ENCODE measurements at places on chromosomes 6 and 20.

- no peak for DNase-seq
These were observed 5.5 kb downstream of the TCF21 start for GRCh38 chr6:133894369-133894768.

DNA sequence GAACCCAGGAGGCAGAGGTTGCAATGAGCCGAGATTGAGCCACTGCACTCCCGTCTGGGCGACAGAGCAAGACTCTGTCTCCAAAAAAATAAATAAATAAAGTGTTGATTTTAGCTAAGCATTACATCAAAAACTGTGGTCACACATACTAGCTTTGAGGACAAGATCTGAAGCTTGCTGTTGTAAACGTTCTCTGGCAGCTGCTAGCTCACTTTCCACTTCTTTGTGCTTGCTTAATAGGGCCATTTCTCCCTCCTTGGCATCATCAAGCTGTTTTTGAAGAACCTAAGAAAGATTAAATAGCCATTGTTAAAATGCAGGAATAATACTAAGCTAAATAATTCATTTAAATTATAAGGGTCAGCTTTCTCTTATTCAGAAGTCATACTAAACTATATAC is 55.7 kb downstream of the FAM184A start:
- no peak for DNase-seq

DNA sequence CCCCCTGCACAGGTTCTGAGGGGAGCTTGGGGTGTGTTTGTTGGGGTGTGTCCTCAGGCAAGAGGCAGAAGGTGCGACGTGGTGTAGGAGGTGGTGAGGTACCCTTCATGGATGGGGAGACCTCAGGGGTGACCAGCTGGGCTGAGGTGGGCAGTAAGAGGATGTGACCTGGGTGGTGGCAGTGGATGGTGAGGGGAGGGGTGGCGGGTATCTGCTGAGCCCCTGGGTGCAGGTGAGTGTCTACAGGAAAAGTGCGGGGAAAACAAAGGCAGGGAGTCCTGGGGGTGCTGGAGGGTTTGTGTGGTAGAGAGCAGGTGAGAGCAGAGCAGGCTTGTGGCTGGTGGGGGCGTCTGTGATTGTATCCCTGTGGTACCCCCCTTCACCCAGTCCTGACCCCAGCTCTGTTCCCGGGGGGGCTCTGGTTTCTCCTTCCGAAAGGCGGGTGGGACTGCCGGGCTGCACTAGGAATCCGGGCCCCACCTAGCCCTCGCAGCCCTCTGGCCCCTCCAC is 631 bp downstream of the RAET1L start:
- no peak for DNase-seq

GRCh38 chr6:33945931-33946330 is 142.1 kb upstream of the MLN start:
- DNase-seq: no peak

DNA sequence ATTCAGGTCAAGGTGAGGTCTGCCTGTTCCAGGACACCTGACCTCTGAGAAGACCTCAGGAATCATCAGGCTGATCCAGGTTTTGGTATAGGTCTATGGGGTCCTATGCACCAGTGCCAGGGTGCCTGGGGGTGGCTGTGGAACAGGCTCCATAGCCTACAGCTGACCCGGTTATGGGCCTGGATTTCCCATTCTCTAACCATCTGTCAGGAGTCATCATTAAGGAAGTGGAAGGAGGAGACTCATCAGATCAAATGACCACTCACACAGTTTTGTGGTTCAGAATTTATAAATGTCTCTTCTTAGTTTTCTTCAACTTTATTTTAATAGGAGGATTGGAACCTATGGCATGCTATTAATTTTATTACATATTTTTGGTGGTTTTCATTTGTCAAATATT is 14.8 kb downstream of the PLA2G7 start:
- no peak for DNase-seq

DNA sequence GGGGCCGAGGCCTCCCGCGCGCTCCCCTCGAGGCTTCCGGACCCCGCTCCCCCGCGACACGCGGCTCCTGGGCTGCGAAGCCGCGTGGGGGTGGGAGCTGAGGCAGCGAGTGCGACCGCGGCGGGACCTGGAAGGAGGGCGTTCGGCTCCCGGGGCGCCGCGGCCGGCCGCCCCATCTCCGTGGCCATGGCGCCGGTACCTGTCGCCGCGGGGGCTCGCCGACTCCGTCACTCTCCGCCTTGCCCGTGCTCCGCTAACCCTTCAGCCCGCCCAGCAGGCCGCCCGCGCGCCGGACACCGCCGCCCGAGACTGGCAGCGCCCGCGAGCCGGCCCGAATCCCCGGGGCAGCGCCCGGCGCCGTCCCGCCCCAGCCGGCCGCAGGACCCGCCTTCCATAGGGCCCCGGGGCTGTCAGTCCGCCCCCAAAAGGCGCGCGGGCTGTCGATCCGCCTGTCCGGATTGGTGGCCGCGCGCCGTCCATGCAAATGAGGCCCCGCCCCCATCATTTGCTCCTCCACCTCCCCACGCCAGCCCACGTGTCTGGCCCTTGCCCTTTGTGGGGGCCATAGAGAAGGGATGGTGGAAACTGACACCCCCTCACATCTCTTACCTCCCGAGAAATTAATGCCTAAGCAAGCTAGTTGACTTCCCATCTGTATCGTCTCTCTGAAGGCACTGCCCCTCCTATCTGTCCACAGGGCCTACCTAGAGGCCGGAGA is at the start of gene FKBP5:
Gene FKBP5, minus strand, starts transcription at position 311 of the 718 bp plus-strand sequence. CDS start 46,091 bp downstream, outside the sequence.
- DNase-seq: peak; percentile 92

DNA sequence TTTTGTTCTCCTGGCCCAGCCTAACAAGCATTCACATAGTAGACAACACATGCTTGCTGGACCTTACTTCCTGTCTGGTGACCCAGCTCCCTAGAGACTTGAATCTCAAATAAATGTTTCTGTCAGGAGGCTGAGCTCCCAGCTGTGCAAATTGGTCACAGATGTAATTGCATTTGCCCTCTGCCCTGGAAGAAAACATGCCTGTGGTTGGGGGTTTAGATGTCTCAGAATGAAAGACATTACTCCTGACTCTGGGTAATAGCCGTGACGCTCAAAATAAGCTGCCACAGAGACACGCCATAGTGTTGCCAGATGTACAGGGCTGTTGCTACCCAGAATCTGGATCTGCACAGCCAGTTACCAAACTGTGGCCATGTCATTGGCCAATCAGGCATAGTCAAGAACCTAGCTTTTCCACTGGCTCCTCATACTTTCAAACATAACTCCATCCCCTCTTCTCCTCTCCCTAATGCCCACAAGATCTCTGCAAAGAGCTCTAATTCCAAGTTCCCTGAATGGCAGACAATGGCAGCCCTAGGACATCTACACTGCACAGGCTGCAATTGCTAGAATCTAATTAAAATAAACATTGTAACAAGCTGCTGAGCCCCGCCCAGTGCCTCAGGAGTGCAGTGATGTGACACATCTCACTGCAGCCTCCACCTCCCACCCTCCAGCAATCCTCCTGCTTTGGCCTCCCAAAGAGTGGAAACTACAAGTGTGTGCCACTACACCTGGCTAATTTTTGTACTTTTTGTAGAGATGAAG is 32.8 kb upstream of the GMPR start:
- peak; percentile 48 for DNase-seq

- peak; percentile 31 for DNase-seq
These were observed 3.2 kb upstream of the KIAA0408 start for GRCh38 chr6:127462376-127462775.

DNA sequence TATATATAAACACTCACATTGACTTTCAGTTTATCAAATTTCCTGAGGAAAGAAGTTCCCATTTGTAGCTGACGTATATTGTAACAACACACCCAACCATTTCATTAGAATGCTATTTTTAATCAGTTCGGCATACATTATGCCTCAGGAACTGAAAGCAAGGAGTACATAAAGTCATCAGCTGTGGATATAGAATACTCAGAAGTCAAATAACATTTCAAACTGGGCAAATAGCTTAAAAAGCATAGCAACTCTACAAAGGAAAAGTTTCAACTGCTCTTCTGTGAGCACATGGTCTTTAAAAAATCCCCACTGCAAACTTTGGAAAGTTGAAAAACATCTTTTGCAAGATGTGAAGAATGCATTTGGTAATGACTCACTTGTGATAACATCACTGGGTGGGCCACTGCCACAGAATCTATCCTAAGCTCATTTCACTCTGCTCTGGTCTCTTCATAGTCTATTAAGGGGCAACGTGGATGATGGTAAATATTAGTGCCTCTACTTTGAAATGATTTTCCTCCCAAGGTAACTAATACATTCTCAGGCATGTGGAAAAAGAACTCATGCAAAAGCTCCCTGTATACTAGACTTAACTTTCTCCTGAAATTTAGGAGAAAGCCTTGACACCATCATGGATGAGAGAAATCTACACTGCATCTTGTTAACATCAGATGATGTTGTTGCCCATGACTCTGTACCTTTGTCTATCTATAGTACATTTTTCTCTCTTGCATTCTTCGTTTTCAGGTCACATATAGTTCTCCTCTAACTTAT is 49.2 kb downstream of the FYN start:
- DNase-seq: peak; percentile 79

DNA sequence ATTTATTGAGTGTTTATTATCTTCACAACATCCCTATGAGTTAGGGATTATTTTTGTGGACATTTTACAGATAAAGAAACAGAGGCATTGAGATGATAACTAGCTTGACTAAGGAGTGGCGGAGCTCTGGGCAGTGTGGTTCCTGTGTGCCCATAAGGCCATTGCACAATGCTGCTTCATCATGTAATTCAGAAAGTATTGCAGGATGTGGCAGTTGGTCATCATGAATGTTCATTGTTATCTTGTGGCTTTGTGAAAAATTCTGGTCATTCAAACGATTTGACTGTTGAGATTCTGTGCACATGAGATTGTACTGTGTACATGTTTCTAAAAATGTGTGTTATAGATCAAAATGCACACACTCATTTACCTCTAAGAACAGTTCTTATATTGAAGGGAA is 150.8 kb downstream of the ESR1 start:
- DNase-seq: peak; percentile 85

- DNase-seq: no peak
These were observed 5.1 kb downstream of the KIAA1755 start for GRCh38 chr20:38255393-38255792.

DNA sequence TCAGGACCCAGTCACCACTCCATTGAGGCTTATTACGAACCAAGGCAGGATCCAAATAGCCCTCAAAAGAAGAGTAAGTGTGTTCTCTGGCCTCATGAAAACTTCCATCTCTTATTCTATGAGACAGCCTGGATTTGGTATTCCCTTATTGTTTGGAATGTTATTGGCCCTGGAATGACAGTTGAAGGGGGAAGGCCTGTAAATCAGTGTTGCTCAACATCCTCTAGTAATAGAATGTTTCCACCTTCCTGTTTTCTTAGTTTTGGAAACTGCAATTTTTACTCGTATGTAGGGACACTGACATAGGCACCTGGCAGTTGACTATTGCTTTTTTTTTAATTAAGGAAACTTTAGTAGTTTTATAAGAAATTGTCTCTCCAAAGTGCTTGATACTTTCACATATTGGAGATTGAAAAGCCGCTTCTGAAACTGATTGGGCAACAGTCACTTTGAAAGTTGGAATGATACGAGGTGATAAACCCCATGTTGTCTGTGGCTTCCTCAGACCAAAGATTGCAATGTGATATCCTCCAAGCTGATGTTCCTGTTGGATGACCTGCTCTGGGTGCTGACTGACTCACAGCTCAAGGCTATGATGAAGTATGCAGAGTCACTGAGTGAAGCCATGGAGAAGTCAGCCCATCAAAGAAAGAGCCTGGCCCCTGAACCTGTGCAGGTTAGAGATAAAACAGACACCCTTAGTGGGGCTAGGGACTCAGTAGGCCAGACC is 43.1 kb downstream of the BLTP3A start:
- peak; percentile 80 for DNase-seq

GRCh38 chr6:47106216-47106615 is 64.1 kb upstream of the ADGRF1 start:
- DNase-seq: no peak

DNA sequence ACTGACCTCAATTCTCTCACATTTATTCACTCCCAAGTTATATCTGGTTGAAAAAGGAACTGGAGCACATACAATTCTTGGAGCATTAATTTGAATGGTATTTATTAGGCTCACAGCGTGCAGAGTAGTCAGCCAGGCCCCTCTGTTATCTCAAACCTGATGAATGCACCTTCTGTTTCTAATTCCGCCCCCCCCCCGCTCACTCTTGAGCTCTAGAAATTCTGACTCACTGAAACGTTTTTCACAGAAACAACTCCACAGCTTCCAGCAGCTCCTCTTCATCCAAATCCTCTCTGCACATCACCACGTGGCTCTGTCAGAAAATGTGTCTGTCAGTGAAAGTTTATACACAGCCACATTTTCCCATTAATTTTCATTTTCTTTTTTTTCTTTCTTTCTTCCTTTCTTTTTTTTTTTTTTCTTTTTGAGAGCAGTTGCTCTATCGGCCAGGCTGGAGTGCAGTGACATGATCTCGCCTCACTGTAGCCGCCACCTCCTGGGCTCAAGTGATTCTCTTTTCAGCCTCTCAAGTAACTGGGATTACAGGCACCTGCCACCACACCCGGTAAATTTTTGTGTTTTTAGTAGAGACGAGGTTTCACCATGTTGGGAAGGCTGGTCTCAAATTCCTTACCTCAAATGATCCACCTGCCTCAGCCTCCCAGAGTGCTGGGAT is 109.4 kb downstream of the TBXT start:
- peak; percentile 22 for DNase-seq

DNA sequence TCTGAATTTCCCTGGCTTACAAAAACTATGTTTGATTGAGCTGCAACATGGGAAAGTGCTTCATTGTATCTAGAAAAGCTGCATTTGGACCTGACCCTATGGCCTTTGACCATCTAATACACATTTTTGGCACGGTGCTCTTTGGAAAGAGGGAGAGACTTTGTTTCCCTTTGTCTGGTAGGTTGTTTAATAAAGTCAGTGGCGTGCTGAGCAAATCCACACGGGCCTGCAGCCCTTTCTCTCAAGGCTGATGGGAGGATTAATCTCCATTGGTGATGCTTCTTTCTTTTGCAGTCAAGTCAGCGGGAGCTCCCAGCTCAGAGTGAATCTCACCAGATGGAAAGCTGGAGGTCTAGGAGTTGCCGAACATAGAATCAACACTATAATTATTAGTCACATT is 314.7 kb upstream of the CNR1 start:
- DNase-seq: no peak

DNA sequence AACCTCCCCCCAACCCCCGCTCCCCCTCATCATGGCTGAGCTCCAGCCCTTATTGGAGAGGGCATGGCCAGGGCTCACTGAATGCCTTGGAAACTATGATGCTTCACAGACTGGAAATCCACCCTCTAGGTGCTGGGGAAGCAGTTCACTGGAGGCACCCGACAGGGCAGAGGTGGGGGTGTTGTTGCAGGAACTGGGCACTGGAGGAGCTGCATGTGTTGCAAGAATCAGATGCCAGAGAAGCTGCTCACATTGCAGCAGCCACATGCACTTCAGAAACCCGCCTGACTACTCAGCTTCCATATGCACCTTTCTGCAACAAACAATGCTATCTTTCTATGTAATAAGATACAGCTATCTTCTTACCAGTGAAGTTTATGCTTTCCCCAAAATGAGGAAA is 7.9 kb upstream of the TBPL1 start:
- DNase-seq: peak; percentile 55

- peak; percentile 71 for DNase-seq
These were observed 537 bp downstream of the TCP1 start for GRCh38 chr6:159788753-159789376.

Measured in ELR (cell line).